Cardiac muscle cell (in vitro differentiated cells and primary cell): ENCODE measurements at places on chromosomes 12 and 14. TPM values are rescaled to one million over a fixed set of nuclear protein-coding genes. Genes with fewer than 3 reads are reported as not detected.

Gene B4GALNT1
- 0.32 TPM in 1 of 2 replicates, not detected in the other for total RNA-seq

Gene KRT77
- total RNA-seq, result not detected in 2 replicates

GRCh38 chr12:93009533-93009932 is 80.4 kb upstream of the EEA1 start:
- no peak for DNase-seq
- H3K36me3 ChIP-seq, result no peaks in the 10 kb centered on the region
- no peaks in the 10 kb centered on the region for H3K27me3 ChIP-seq

DNA sequence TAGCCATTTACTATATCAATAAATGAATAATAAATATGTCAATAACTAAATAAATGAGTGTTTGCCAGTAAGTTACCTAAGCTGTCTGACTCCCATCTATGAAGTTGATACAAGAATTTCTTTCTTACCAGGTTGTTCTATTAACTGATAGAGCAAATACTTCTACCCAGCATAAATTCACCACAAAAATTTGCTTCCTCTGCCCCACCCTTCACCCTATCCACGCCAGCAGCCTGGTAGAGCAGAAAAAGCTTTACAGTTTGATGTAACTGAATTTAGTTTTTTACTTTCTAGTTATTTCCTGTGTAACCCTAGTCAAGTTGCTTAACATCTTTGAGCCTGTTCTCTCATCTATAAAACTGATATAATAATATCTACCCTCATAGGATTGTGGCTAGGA is 94.9 kb upstream of the SLC16A7 start:
- no peaks in the 10 kb centered on the region for H3K4me1 ChIP-seq
- no peak overlapping the region for H3K27ac ChIP-seq
- DNase-seq, result no peak

- H3K27ac ChIP-seq, result no peak overlapping the region
- H3K36me3 ChIP-seq, result no peaks in the 10 kb centered on the region
- no peak overlapping the region for H3K4me3 ChIP-seq
- no peaks in the 10 kb centered on the region for H3K4me1 ChIP-seq
Measured at GRCh38 chr12:71721783-71722505, 32.7 kb upstream of the RAB21 start.

GRCh38 chr12:6065863-6066199 is 58.6 kb downstream of the VWF start:
- H3K4me3 ChIP-seq, result no peak overlapping the region
- no peaks in the 10 kb centered on the region for H3K36me3 ChIP-seq
- H3K27me3 ChIP-seq, result no peaks in the 10 kb centered on the region
- no peaks in the 10 kb centered on the region for H3K4me1 ChIP-seq
